Activated CD4-positive, alpha-beta T cell treated with anti-CD3 and anti-CD28 coated beads for 1 hour (primary cell): ENCODE measurements at places on chromosomes 4 and X.

GRCh38 chr4:168076989-168077725 lies 15.2 kb upstream of the ANXA10 start:
- no peak for DNase-seq

- DNase-seq = no peak
Observed at GRCh38 chr4:173041482-173041881, 127.1 kb upstream of the GALNT7 start.

DNA sequence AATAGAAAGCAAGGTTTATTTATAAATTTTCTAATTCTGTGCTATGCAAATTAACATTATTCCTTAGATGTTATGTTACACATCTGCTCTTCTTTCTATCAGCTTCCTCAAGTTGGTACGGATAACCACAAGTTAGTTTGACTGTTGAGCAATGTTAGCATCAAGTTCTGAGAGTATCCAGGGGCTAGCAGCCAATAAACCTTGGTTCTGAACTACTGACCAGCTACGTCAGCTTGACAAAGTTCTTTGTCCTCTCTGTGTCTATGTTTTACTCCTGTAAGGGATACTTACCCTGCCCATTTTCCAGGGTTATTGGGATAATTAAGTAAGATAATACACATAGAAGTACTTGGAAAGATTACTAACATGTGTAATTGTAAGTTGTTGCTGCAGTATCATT lies 8.1 kb upstream of the TEX13A start:
- DNase-seq = no peak

DNA sequence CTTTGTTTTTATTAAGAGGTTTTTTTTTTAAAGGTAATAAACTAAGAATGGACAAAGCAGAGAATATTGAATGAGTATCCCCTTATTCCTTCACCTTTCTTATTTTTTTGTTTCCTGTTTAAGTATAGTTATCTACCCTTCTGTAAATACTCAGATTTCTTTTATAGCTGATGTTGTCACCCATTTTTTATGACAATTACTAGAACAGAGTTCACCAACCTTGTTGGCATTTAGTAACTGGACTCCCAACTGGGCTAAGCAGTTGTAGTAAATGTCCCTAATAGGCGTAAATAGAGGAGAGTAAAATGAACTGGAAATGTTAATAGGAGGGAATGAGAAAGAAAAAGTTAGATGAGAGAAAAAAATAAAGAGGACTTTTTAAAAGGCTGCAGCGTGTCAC lies 9.8 kb downstream of the PDLIM5 start:
- DNase-seq = no peak

- no peak for DNase-seq
Observed at GRCh38 chr4:1241936-1242505, 6.9 kb downstream of the CTBP1 start.

- no peak for DNase-seq
Observed at GRCh38 chr4:3775005-3775404, 8.8 kb downstream of the ADRA2C start.

- no peak for DNase-seq
Observed at GRCh38 chr4:19309378-19309777, 942.3 kb upstream of the SLIT2 start.
